Skin of body (tissue), 3 donors: ENCODE measurements at places on chromosomes 16 and 17.

DNA sequence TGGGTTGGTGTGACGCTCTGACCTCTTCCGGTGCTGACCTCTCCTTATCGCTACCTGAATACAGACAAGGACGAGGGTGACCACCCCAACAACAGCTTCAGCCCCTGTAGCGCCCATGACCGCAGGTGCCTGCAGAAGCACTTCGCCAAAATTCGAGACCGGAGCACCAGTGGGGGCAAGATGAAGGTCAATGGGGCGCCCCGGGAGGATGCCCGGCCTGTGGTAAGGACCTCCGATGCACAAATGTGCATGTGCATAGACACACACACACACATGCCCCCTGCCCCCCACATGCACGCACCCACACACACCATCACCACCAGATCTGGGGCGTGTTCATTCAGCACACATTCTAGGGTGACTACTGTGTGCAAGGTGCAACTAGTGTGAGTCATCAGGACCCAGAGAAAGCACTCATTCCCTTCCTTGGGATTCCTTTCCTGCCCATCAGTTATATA, 9.7 kb downstream of the IGFBP4 start:
- no peak for DNase-seq

- no peak for DNase-seq
Measured at GRCh38 chr16:9062301-9062700, 29.1 kb upstream of the HAPSTR1 start.

DNA sequence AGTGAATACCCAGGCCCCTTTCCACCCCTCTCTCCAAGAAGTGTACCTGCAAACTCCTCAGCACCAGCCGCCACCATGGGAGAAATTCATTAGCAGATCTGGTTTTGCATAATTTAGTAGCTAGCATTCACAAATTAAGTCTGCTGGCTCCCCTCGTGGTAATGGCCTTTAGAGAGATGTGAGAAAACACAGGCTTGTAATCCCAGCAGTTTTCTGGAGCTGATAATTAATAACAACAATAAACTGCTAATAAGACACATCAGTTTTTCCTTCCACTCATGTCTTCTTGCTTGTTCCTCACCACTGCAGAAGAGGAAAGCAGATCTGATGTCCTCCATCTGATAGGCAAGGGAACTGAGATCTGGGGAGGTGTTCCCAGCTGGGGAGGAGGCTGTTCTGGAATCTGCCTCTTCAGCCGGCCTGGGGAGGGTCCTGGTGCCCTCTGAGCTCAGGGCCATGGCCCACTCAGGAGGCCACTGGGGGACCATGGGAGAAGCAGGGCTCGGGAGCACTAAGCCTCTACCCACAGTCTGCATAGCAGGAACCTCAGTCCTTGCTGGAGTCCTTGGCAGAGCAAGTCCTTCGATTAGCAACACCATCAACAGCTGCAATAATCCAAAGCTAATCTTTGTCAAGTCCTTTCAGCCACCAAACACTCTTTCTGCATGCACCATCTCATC, 74.2 kb upstream of the DNAJA2 start:
- no peak for DNase-seq

GRCh38 chr17:79624718-79625478, 14.0 kb upstream of the RBFOX3 start:
- no peak for DNase-seq

DNA sequence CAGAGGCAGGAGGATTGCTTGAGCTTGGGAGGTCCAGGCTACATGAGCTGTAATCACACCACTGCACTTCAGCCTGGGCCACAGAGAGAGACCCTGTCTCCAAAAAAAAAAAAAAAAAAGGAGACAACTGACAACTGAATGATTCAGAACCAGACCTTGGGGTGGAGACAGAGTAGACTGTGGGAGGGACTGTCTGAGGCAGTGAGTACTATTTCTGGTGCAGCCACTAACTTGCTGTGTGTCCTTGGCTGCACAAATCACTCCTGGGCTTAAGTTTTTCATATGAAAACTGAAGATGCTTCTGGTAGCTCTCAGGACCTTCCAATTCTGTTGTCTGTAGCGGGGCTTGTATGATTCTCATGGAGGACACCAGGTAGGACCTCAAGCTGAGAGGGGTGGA, 5.8 kb downstream of the ASB16 start:
- no peak for DNase-seq
